Immature natural killer cell (primary cell): ENCODE measurements at places on chromosomes 2 and 18.

- DNase-seq: no peak
Observed at GRCh38 chr2:2472044-2472443, 141.0 kb upstream of the MYT1L start.

GRCh38 chr18:76686737-76687231 is 135.6 kb upstream of the ZNF236 start:
- DNase-seq: peak; percentile 48

- DNase-seq: no peak
Observed at GRCh38 chr18:911486-911885, 6.8 kb downstream of the ADCYAP1 start.

- no peak for DNase-seq
Observed at GRCh38 chr2:39724828-39725144, 54.3 kb downstream of the THUMPD2 start.

DNA sequence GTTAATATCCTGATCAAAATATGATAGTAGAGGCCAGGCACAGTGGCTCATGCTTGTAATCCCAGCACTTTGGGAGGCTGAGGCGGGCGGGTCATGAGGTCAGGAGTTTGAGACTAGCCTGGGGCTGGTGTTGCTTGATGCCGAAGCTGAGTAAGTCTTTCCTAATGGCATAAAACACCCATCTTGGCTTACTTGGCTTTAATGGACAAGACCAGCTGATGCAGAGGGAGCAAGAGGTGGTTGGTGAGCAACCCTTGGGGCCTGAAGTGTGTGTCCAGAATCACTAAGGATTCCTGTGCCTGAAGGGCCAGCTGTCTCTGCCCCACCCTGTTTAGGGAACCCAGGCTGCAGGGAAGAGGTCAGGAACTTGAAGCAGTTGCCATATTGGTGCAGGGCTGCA is 217.2 kb downstream of the ARL4C start:
- DNase-seq: no peak

DNA sequence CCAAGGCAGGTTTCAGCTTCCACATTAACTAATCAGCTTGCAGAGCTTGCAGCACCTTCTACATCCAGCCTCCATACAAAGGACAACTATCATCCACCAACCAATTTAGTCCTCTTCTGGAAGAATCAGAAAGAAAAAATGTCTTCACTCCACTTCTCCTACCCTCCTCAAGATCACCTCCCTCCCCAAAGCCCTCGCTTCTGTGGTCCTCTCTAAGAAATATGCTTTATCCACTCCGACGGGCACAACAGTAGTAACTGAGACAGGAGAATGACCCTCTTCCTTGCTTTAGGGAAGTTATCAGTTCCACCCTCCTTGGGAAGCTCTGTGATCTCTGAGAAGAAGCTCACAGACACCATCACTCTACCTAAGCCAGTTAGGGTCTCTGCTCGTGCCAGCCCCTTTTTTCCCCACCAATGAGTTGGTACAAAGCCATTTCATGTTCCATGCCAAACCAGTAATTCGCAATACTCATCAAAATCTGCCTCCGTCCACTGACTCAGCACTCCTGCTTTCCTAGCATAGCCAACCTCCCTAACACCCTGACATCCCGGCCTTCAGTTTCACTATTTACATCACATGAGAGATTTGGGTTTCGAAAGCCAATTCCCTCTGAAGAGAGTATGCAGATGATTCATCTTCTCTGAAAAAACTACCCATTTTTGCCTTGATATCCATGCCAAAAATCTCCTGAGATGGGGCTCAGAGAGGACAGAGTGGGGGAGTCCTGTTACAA is 114.1 kb upstream of the PKDCC start:
- no peak for DNase-seq

- DNase-seq: no peak
Observed at GRCh38 chr2:22486343-22486742, 898.6 kb upstream of the KLHL29 start.

DNA sequence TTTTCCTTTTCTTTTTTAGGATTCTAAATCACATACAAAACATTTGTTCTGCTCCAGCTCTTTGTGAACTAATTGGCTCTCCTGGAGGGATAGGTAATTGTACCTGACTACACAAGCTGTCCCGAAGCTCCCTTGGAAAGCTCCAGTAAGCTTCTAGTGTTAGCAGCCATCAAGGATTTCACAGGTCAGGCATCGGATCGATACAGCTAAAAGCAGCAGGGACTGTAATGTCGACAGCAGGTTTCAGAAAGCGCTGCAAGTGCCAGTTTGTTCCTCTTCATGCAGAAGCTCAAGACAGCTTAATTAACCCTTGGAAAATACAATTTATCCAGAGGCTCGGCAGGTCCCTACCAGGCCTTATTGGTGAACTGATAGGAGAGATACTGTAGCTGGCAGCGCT is 87.2 kb upstream of the VRK2 start:
- DNase-seq: no peak

DNA sequence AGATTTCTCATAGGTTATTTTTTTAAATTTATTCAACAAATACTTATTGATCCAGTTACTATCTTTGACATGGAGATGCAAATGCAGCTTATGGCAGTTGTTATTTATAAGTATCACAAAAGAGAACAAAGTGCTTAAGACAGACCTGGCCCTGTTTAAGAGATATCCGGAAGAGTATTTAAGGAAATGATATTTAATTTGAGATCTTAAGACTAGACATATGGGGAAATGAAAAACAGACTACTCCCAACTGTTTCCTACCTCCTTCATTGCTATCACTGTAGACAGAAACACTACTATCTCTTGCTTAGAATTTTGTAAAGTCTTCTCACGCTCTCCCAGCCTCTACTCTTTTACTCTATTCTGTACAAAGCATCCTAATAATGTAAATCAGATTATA is 36.0 kb downstream of the RPRD1A start:
- no peak for DNase-seq

DNA sequence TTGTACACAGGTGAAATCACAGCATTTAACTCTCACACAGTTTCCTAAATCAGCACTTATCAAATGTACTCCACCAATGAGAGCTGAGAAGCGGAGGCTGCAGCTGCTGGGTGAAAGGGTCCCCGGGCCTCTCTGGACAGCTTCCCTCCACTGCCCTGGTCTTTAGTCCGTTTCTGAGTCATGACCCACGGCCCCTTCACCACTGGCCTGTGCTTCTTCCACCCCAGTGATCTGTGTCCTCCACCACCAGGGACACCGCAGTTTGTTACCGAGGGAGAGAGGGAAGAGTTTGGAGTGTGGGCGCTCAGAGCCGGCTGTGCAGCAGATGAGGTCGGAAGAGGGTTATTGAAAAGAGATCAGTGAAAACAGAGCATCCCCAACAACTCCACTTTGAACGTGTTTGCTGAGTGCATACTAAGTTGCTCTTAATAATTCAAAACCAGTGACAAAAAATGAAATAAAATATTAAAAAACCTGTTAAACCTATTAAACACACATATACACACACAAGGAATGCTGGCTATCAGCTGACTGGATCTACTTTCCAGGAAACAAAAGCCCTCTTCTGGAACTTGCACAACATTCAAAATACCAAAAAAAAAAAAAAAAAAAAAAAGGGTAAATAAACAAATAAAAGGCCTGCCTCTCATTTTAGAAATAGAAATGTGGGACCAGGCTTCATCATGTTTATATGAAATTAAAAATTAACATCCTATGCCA is 54.1 kb downstream of the PXDN start:
- no peak for DNase-seq

DNA sequence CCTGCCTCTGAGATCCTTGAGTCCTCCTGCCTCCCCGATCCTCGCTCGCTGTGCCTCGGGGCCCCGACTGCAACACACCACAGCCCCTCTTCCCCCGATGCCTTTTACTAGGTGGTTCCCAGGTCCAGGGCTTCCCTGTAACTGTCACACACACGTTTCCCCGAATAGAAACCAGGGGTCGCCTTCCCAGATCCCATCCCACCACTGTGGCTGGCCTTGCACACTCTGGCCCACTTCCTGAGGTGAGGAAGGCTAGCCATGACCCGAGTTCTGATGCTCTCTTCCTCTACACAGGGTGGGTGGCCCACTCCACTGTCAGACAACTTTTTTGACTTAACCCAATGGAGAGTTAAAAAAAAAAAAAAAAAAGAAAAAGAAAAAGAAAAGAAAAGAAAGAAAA is 139.6 kb upstream of the ASB18 start:
- DNase-seq: no peak

DNA sequence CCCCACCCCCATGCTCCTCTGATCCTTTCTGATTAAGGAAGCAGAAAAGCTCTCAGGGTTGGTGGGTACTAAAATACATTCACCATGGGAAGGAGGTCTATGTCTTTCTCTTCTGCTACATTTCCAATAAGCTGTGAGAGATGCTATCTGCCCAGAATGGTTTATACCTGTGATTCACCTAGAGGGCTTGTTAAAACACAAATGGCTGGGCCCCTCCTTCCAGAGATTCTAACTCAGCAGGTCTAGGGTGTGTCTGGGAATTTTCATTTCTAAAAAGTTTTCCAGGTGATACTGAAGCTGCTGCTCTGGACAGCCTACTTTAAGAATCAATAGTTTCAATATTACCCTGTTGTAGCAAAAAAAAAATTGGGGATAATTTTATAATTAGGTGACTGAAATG is 772.2 kb upstream of the ZEB2 start:
- no peak for DNase-seq

- DNase-seq: no peak
Observed at GRCh38 chr2:218436992-218437391, 18.1 kb downstream of the VIL1 start.

- no peak for DNase-seq
Observed at GRCh38 chr2:204197336-204198005, 260.9 kb downstream of the ICOS start.

GRCh38 chr2:85890522-85891176 is 1.9 kb upstream of the ST3GAL5 start:
- no peak for DNase-seq

DNA sequence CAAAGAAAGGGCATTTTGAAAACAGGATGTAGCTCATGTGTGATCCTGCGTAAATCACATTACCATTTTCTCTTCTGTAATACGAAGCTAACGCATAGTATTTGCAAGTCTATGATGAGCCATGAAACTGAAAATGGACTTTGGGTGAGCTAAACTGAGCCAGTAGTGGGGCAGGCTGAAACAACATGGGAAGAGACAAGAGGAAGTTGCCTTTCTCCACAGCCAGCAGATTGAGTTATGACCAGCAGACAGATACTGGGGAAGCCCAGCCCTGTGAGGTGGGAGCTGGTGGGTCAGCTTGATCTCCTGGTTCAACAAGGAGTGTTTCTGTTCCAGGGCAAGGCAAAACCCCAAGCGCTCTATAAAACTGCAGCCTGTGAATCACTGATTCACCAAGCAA is 11.8 kb downstream of the CYRIA start:
- no peak for DNase-seq

GRCh38 chr2:105262651-105263091 is 21.1 kb downstream of the GPR45 start:
- no peak for DNase-seq

DNA sequence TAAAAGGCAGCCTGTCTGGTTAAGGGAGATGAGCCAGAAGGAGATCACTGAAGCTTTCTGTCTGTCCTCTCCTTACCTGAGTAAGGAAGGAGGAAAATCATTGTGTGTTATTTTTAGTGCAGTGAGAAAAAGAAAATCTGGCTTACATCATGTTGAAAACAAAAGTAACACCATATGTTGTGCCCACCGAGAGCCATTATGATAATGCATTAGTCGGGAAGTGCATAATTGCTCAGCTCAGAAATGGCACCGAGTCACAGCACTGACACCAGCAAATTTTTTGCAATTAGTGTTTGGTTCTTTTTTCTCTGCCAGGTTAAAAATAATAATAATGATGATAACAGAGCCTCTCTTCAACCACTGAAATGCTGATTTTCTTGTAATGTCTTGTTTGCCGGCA is 46.6 kb downstream of the HNMT start:
- no peak for DNase-seq

DNA sequence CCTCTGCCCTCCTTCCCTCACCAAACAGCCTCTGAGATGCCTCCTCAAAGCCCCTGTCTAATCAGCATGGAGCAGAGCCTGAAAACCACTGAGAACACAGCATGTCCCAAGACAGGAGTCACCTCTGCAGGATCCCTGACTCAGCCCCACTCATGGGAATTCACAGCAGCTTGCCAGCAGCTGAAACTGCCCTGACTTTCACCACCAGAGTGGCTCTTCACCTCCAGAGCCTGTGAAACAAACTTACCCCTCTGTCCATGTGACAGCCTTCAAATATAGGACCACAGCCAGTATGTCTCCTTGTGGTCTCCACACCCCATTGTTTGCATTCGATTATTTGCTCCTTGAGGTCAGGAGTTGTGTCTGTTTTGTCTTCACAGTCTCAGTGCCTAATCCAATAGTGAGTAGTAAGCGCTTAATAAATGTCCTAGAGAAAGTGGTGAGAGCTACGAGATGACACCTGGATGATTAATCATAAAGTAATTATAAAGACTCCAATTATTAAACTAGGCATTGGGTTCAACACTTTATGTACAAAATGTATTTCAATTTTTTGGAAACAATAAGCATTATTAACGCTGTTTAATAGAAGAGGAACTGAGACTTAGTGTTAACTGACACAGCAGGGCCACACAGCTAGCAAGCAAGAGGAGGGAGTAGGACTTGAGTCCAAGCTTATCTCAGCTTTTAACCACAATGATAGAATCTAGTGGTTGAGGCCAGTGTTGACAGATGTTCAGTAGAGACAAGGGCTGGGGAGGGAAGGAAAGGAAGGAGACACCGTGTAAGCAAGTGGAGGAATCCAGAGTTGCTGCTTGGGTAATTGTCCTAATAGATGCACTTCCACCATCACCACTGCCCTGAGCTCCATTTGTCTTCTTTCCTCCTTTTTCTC is 358.7 kb upstream of the TNP1 start:
- DNase-seq: no peak

DNA sequence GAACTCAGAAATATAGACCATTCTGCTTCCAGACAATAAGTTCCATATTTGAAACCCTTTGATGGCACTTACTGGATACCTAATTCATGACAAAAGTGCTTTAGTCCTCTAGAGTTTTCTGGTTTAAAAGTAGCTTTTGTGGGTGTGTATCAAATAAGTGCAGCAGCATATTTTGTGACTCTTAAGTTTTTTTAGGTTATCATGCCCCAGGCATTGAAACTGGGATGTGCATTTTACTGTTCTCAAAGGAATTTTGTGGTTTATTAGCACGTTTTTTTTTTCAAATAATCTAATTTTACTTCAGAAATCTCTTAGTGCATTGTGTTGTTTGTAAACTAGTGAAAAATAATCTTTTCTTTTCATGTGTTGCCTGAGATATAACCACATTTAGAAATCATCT is 1.5 kb downstream of the XRCC5 start:
- no peak for DNase-seq

DNA sequence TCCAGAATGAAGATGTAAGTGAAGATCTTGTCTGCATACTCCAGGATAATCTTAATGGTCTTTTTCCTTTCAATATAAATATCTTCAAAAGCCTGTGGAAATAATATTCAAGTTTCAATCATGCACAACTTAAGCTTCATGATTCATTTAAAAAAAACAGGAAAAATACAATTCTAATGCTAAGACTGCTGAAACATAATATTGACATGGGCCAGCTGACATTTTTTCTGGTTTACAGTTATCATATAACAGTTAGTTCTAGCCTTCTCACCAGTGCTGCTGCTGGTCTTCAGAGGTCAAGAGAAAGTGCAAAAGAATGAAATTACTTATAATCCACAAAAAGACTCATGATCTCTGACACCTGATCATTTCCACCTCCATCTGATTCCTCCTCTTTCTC is 110.4 kb upstream of the SCN1A start:
- no peak for DNase-seq

GRCh38 chr2:169344736-169345485 is 17.4 kb downstream of the LRP2 start:
- no peak for DNase-seq
